ENCODE measurements at places on chromosomes 12 and 14. TPM values are rescaled to one million over a fixed set of nuclear protein-coding genes. Genes with fewer than 3 reads are reported as not detected.

PRH2 gene
- 0.43 TPM for polyA plus RNA-seq

PPP2R5C gene
- polyA plus RNA-seq: 60.4 TPM

IL26 gene
- polyA plus RNA-seq: not detected

PTPRB gene
- polyA plus RNA-seq: not detected

CD69 gene
- polyA plus RNA-seq: not detected

KRT73 gene
- not detected for polyA plus RNA-seq

LRP1-AS gene
- not detected for polyA plus RNA-seq

SLC10A1 gene
- not detected for polyA plus RNA-seq

DBX2 gene
- not detected for polyA plus RNA-seq

TGM1 gene
- polyA plus RNA-seq: not detected

Data from cardiac muscle cell (in vitro differentiated cells and primary cell).